Smooth muscle cell of bladder (primary cell): ENCODE measurements at places on chromosomes 12 and 14. TPM values are rescaled to one million over a fixed set of nuclear protein-coding genes. Genes with fewer than 3 reads are reported as not detected.

The HOXC6 gene
- 0.18 and 0.28 TPM in 2 replicates for total RNA-seq

The RD3L gene
- not detected in 2 replicates for total RNA-seq

The CEBPE gene
- not detected in 2 replicates for total RNA-seq

The DNAJC22 gene
- total RNA-seq: 1.8 and 6.0 TPM in 2 replicates

The GLT1D1 gene
- total RNA-seq: not detected in 2 replicates

The CRACR2A gene
- 5.1 and 9.0 TPM in 2 replicates for total RNA-seq

The NPAS3 gene
- total RNA-seq: 0.28 and 0.83 TPM in 2 replicates

The PHETA1 gene
- 2.8 and 4.6 TPM in 2 replicates for total RNA-seq

The GPD1 gene
- total RNA-seq: not detected in 2 replicates

The LALBA gene
- total RNA-seq: not detected in 2 replicates

The NYNRIN gene
- total RNA-seq: 6.4 and 10.2 TPM in 2 replicates

The ADSS1 gene
- 5.3 and 6.5 TPM in 2 replicates for total RNA-seq

The COX6A1 gene
- 578 and 623 TPM in 2 replicates for total RNA-seq

The MYF5 gene
- not detected in 2 replicates for total RNA-seq

The VDR gene
- total RNA-seq: 7.8 and 8.1 TPM in 2 replicates

The ACSM4 gene
- not detected in 2 replicates for total RNA-seq

The AMN1 gene
- total RNA-seq: 7.5 and 10.5 TPM in 2 replicates

The BMP4 gene
- total RNA-seq: 11.5 and 30.2 TPM in 2 replicates

The PIWIL1 gene
- not detected in 2 replicates for total RNA-seq

The DNAH10 gene
- 0.43 and 0.46 TPM in 2 replicates for total RNA-seq

The HVCN1 gene
- total RNA-seq: 4.8 and 8.5 TPM in 2 replicates

The MYH7 gene
- total RNA-seq: not detected in 2 replicates

The GNG2 gene
- total RNA-seq: 10.8 and 16.8 TPM in 2 replicates

The SCNN1A gene
- total RNA-seq: under 0.01 and 0.37 TPM in 2 replicates

The LPCAT3 gene
- total RNA-seq: 13.8 and 17.2 TPM in 2 replicates

The KLRG1 gene
- total RNA-seq: 0.28 and 0.65 TPM in 2 replicates

The EPYC gene
- 0.09 TPM in 1 of 2 replicates, not detected in the other for total RNA-seq

The EFS gene
- 1.5 and 3.1 TPM in 2 replicates for total RNA-seq

The MYL2 gene
- not detected in 2 replicates for total RNA-seq

The FGF23 gene
- not detected in 2 replicates for total RNA-seq

The CPNE6 gene
- total RNA-seq: not detected in 2 replicates

The HRK gene
- total RNA-seq: not detected in 2 replicates
